ENCODE measurements at places on chromosomes 5 and 9.

GRCh38 chr9:129919277-129919676 is 84.0 kb downstream of the USP20 start:
- DNase-seq, result no peak

- no peak for DNase-seq
Observed at GRCh38 chr9:26727471-26727870, 165.1 kb downstream of the CAAP1 start.

GRCh38 chr5:31464081-31464480 is 67.8 kb downstream of the DROSHA start:
- DNase-seq, result no peak

DNA sequence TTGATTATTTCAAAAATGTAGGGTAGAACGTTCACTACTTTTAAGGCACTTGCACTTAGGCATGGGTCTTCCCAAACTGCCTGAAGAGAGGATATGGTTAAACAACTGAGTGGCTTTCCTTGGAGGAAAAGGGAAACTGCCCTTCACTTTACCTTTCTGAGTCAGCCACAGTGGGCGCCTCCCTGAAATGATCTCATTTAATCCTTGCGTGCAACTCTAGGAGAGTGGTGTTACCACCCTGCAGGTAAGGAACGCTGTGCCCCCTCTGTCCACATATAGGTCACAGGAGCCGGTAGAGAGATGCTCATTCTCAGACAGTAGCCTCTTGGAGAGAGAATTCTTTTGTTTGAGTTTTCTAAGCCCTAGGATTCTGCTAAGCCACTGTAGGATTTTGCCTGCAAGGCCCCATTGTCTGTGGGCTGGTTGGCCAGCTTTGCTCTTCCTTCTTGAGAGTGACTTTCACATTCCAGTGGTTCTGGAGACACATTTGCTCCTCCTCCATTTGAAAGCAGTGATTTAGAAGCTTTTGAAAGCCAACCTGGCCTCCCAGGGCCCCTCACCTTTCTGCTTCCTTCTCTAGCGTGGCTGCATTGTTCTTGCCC is 110.3 kb upstream of the CTSL start:
- DNase-seq, result no peak

DNA sequence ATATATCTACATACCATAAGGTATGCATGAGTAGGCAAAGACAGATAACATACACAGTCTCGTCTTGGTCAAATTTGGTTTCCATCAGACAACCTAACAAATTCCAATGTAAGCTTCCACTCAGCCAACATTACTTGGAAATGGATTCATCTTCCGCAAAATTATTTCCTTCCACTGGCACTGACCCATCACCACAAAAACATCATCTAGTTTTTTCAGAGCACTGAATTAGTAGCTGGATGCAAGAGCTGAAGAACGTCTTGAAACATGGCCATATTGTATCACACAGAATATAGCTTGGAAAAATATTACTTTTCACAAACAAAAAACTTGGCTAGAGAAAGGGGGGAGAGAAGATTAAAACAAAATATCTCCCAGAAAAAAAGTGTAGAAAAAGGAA is 73.5 kb downstream of the EFNA5 start:
- DNase-seq, result no peak

DNA sequence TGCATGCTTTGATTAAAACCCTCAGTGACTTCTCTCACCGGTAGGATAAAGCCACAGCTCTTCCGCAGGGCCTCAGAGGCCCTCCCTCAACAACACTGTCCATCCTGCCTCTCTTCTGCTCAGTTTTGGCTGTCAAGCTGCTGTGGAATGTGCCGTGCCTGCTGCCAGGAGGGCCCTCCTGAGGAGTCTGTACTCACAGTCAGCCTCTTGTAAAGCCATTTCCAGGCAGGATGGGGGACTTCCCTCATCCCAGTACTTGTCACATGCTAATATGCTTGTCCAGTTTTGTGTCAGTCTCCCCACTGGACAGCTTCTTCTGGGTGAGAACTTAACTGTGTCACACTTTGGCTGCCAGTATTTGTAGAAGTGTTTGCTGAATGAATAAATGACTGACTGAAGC is 13.9 kb upstream of the DDX41 start:
- DNase-seq, result no peak

DNA sequence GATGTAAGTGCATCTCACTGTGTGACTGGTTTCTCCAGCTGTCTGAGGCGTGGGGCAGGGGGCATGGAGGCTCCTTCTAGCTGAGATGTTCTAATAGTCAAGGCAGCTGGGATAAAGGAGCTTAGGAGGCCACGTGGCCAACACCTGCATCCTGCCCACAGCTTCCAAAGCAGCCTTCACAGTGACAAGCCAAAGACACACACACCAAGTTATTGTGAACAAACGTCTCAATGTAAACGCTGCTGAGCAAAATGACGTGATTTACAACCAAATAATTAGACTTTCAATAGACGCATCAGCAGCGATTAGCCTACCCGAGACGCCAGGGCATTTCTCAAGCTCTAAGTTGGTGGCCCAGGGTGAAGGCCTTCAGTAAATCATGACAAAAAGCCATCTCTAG is 23.2 kb upstream of the SLC25A51 start:
- DNase-seq, result no peak

- no peak for DNase-seq
Observed at GRCh38 chr9:96491079-96491879, 41.3 kb downstream of the HABP4 start.

DNA sequence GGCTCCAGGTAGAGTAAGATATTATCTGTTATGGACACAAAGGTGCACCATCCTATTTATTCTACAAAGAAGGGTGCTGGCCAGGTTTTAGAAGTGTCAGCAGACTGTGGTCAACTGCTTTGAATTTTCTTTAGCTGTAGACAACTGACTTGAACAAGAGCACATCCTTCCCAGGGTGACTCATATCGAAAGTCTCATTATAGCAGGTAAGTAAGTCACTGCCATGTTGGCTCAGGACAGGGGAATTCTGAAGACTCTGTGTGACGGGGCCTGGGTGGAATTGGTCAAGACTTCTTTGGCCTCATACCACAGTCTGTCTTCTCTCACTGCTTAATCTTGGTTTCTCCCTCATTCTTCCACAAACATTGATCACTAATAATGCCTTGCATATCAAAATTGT is 214.5 kb upstream of the CDH9 start:
- no peak for DNase-seq

GRCh38 chr9:135305546-135306180 is 173.9 kb upstream of the PPP1R26 start:
- no peak for DNase-seq

GRCh38 chr5:163135849-163136248 is 301.5 kb upstream of the CCNG1 start:
- DNase-seq, result no peak

DNA sequence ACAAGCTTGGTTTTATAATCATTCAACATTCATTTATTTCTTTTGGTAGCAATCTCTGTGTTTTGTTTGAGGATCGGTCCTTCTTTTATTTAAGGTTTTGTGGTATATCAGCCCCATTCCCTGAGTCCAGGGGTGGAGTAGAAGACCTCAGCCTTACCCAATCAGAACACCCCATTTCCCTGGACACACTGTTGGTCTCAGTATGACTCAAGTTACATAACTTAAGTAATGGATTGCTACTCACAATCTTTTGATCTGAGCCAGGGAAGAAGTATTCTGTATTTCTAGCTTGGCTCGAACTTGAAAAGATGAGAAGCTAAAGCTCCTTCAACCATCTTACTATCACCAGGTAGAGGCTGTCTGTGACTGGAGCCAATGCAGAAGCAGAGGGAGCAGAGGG is 175.2 kb upstream of the HAPLN1 start:
- DNase-seq, result no peak

DNA sequence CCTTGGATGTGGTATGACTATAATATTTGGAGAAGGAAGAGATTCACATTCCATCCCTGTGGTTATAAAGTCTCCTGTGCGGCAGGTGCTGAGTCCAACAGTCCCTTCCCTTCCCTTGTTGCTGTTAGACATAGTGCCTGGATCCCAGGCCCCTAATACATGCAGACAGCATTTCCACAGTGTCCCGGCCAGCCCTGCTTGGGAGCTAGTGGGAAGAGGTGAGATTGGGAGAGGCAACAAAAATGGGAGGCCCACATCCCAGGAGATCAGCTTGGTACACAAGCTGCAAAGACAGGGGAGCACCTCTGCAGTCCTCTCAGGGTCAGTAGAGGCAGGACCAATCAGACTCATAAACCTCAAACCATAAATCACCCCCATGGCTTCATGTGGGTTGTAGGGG is 3.3 kb upstream of the NEURL1B start:
- no peak for DNase-seq

DNA sequence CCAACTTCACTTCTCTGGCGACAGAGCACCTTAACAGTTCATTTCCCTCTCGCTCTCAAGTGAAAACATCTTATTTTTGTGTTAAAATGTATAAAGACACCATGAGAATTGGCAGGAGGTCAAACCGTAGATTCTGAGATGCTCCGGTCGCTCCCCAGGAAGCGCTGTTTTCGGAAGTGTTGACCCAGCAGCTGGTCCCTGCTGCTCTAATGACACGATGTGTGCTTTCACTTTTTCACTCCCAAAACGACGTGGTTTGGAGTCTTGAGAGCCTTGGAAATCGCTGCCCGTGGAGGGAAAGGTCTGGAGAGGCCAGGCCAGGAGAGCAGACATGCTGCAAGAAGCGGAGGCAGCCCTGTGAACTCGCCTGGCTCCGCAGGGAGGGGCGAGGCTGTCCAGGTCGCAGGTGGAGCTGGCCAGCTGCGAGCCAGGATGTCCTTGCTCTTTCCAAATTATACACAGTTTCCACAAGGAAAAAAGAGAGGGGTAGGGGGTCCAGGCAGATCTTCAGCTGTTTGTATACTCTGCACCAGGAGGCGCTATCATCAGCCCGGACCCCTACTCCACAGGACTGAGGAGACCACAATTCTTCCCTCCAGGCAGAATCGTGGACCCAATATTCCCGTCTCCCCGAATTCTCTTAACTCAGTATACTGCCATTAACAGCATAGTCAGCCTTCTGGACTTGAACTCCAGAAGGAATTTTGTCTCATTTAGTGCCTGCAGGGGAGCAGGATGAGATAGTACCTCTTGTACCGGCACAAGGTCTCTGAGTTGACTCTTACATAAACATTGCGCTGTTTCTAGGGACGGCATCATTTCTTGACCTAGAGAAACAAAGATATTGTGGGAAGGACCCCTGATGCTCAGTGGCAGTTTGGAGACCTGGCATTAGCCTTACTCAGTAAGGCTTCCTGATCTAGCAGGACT is 248.6 kb upstream of the ANKRD55 start:
- DNase-seq, result no peak

DNA sequence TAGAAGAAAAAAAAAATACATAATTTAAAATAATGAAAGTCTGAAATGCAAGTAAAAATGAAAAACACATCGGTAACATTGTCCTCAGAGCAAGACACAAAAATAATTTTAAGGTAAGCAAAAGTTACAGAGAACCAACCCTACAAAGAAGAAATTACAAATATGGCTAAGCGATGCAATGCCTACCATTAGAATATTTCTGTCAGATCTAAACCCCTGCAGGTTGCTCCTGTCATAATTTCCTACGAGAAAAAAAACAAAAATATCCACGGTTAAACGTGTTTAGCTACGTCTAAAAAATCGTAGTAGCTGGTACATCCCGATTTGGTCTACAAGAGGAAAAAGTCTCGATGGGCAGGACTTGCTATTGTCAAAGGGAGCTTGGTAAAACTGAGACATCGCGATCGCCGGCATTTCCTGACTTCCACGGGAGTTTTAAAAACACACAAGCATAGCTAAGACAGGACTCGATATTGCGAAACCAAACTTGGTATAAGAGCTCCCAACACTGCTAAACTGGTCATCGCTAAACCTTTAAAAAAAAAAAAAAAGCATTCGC is 1.1 kb upstream of the ANXA2R start:
- DNase-seq, result no peak

DNA sequence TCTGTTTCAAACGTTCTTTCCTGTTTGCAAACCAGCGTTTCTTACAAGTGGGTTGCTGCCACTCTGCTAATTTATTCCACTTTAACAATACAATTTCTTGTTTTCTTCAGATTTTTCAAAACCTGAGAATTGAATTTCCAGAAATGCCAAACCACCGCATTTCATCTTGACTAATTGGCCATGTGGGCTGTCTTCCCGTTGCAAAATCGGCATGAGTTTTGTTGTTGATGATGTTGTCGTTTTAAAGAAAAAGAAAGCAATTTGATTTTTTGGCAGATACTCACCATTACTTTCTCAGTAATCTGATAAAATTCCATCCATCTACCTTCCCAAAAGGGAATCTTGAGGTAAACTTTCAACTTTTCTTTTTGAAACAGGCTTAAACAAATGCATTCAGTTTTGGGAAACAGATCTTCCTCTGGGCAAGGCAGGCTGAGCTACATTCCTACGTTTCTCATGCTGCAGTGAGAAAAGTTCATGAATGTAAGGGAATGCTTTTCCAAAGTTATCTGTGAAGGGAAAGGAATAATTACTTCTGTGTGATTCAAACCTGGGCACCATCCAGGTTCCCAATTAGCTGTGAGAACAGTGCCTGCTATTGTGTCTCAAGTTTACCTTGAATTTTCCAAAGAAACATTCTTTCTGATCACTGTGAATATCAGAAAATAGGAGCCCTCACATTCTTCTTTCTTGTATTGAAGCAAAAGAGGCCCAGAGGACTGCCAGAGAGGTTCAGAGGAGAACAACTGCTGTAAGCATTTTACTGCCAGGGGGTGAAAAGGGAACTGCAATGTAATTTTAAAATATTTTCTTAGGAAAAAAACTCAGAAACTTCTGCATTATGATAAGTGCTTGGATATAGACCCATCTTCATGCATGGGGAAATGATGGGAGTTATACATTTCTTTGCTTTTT is 100.7 kb upstream of the TUT7 start:
- DNase-seq, result no peak

- DNase-seq, result no peak
Observed at GRCh38 chr5:163532171-163533084, 27.0 kb downstream of the MAT2B start.

GRCh38 chr5:78102500-78102899 is 192.0 kb downstream of the AP3B1 start:
- no peak for DNase-seq

- DNase-seq, result no peak
Observed at GRCh38 chr9:93164085-93164484, 19.9 kb upstream of the WNK2 start.

Data from stimulated activated CD8-positive, alpha-beta memory T cell treated with anti-CD3 and anti-CD28 coated beads, Interleukin-15, amount 100 ng/mL, for 4 hours (primary cell).